Endodermal cell (in vitro differentiated cells): ENCODE measurements at places on chromosomes 7 and 10.
A peak's percentile ranks its signal among the peaks of the same experiment; 100 is the strongest.

DNA sequence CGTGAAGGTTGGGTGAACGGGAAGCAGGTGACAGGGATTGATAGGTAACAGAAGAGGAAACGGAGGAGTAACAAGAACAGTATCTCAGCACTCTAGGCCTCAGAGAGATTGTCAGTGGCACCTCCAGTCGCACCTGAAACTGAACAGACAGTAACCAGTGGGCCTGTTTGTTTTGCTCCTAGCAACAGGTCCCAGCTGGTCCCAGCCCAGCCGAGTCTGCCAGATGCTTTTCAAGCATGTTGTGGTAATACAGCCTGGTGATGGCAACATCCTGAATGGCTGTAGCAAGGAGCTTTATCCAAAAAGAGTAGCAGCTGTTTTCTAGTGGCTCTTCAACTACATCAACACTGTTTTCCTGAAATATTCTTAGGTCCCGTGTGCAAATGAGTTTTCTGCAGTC lies 4.7 kb downstream of the CACNB2 start:
- DNase-seq: no peak

GRCh38 chr10:24908793-24909423 lies 43.5 kb downstream of the PRTFDC1 start:
- DNase-seq: no peak

- peak; percentile 32 for DNase-seq
Measured at GRCh38 chr10:44396671-44397191, 11.8 kb upstream of the CXCL12 start.

DNA sequence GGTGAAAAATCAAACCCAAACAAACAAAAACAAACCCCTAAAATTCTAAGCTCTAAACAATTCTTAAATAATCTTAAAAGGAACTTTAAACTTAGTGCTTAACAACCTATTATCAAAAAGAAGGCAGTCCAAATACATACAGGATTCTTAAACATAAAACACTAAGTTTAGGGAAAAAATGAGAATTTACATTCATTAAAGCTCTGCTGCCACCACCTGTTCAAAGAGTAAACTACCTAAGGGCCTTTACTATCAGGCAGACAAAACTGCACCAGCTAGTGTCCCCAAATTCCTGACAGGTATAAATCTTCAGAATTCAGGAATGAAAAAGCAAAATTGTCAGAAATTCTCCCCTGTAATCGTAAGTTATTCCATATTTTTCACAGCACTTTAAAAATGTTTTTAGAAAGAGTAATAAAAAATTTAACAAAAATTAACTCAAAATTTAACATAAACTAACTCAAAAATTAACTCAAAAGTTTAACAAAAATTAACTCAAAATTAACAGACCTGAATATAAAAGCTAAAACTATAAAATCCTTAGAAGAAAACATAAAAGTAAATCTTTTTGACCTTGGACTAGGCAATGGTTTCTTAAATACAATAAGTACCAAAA lies 55.1 kb downstream of the PDZD8 start:
- no peak for DNase-seq

- DNase-seq: no peak
Measured at GRCh38 chr7:93242106-93242505, 9.9 kb downstream of the VPS50 start.

DNA sequence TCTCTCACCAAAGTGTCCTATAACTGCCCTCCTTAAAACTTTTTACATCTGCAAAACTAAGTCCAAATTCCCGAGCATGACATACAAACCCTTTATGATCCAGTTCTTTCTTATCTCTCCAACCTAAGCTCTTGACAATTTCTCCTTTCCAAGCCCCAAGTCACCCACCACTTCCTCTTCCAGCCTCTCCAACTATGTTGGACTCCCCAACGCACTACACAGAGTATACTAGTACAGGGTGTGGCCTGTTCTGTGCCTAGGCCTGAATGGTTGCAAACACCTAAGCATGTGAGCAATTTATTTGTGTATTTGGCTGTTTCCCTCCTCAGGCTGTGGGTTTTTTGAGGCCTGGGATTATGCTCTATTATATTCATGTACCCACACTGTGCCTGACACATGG lies 101.2 kb upstream of the APBB1IP start:
- DNase-seq: no peak

DNA sequence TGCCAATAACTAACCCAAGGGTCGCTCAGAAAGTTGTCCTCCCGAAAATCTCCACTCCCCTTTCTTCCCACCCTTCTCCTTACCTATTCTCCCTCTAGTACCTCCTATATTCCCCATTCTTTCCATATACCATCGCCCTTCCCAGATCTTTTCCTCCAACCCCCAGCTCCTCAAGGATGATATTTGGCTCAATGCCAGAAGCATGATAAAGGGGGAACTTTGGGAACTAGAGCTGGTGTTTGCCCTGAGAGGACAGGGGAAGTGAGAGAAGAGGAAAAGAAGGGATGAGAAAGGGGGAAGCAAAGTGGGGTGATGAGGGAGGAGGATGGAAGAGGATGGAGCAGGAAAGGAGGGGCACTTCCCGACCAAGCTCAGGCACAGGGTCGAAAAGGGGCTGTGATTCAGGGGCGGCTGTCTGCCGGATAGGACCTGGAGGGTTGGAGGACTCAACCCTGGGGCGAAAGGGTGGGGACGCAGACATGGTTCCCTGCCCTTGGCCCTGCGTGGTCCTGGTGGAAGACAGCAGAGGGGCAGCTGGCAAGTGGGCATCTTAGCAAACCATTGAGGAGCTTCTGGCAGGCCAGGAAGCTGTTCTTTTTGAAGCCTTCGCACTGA lies 1.8 kb downstream of the OIT3 start:
- DNase-seq: no peak

- DNase-seq: no peak
Measured at GRCh38 chr10:12685261-12686058, 316.1 kb downstream of the CCDC3 start.
